ENCODE measurements at places on chromosomes 11 and 22. TPM values are rescaled to one million over a fixed set of nuclear protein-coding genes. Genes with fewer than 3 reads are reported as not detected.

- no peak for DNase-seq
These were observed 2.6 kb upstream of the FTH1 start for GRCh38 chr11:61969838-61970662.

The RPUSD4 gene
- 53.5 TPM for total RNA-seq

The OR5AS1 gene
- total RNA-seq, result not detected

The ZBTB16 gene
- total RNA-seq, result 13.1 TPM

DNA sequence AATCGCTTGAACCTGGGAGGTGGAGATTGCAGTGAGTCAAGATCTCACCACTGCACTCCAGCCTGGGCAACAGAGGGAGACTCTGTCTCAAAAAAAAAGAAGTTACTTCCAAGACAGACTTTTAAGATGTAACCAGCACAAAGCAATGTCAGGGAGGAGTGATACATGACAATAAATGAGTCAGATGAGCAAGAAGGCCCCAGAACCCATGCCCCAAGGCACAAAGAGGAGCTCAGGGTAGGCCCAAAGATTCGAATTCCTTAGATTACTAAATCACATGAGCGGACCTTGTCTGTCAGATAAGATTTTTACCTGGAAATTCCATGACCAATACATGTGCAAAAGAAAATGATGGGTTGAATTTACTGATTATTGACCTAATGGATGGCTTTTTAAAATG lies 10.5 kb upstream of the JHY start:
- DNase-seq, result no peak

- no peak for DNase-seq
These were observed 102.3 kb upstream of the CEP126 start for GRCh38 chr11:101812546-101812945.

- DNase-seq, result no peak
These were observed 118.8 kb downstream of the NXPE2 start for GRCh38 chr11:114796954-114797721.

DNA sequence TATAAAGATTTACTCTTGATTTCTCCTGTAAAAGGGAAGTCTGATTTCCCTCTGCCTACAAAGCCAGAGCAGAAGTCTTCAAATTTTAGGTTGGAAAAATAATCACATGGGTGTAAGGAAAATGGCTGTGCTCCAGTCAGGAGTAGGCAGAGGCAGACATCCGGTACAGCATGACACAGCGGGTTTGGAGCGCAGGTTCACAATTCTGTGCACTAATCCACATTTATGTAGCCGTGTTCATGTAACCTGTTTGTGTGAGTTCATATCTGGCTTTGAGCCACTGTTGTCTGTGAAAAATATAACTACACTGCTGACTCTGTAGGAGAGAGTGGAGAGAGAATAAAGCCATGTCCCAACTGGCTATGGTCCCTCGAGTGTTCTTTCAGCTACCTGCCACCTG lies 248.0 kb downstream of the CASP12 start:
- DNase-seq, result no peak

DNA sequence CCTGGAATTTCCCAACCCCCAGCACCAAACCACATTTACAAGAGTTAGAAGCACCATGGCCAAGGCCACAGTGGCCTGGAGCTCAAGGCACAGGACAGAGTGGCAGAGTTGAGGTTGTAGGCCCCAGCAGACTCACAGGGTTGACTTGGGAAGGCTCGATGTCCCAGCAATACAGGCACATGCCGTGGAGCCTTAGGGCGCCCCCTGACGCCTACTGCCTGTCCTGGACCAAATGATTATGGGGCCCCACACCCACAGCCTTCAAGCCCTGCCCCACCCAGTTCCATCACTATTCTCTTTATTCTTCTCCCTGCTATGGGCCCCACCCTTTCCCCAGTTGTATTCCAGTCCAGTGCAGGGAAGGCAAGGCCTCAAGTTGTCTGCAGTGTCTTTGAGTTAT lies at the start of gene CCDC179:
Gene CCDC179 (minus strand): TSS at position 234 of the 400 bp plus-strand sequence. CDS start 53 bp downstream, at position 181.
- no peak for DNase-seq

DNA sequence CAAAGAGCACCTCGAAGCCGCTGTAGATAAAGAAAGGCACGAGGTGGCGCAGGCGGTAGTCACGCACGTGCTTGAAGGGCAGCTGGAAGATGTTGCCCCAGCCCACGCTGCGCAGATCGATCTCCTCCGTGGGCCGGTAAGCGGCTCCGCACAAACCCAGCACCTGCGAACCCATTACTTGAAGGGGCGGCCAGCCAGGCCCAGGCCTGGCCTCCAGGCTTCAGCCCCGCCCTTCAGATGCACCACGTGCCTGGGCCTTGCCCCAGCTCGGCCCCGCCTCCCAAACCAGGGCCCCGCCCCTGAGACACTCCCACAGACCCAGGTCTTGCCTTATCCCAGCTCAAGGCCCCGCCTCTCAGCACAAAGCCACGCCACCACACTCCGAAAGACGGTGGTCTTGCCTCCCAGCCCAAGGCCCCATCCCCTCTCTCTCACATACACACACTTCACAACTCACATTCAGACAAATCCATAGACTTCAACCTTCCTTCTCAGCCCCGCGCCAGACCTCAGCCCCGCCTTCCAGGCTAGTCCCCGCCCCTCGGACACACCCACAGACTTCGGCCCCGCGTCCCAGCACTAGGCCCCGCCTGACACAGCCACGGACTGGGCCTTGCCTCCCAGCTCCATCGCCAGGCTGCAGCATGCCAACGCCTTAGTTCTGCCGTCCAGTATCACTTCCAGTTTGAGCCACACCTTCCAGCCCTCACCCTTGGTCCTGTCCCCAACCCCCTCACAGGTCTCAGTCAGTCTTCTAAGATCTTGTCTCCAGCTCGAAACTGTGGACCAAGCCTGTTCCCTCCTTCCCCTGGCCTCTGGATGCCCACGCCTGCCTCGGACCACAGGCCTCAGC lies 7.0 kb downstream of the UNC93B1 start:
- no peak for DNase-seq

DNA sequence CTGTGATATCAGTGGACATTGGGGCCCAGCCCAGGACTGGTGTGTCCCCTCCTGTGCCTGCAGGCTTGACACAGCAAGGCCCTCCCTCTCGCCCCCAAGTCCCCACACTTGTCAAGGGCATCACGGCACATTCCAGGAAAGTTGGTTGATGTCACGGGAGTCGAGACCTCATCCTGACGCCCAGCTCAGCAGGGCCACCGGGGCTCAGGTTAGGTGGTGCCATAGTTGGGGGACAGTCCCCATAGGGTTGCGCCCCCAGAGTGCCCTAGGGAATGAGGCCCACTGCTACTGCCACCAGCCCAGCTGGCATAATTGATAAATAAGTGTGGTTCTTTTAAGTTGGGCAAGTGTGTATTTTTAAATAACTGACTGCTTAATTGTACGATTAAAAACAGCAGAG lies 28.3 kb upstream of the GRAMD4 start:
- no peak for DNase-seq

- DNase-seq, result no peak
These were observed 117.3 kb downstream of the ETS1 start for GRCh38 chr11:128470081-128470480.

DNA sequence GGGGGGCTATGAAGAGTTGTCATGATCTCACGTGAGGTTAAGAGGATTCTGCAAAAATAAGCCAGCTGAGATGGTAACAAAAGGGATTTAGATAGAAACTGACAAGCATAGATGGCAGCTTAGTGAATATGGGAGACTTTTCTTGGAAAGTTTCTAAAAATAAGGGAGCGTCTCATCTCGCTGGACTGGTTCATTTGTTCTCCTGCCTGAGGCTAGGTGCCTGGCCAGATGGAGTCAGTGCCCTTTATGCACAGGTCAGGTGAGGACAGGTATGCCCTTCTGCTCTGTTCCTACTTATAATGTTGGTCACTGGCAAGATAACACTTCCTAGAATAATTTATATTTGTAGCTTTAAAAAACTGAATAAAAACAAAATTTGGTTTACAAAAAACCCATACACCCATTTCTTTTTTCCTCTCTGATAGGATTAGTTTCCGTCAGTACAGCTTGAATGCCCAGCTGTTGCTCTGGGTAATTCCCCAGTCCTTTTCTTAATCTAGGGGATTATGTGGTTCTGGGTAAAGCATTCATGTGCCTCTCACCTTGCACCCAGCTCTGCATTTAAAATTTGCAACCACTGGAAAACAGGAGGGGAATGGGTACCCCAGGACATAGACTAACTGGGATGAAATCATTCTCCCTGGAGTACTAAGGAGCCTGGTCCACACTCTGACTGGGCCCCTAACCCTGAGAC lies 90.0 kb downstream of the AMOTL1 start:
- no peak for DNase-seq

- DNase-seq, result no peak
These were observed 24.4 kb downstream of the PI4KA start for GRCh38 chr22:20834206-20834605.

DNA sequence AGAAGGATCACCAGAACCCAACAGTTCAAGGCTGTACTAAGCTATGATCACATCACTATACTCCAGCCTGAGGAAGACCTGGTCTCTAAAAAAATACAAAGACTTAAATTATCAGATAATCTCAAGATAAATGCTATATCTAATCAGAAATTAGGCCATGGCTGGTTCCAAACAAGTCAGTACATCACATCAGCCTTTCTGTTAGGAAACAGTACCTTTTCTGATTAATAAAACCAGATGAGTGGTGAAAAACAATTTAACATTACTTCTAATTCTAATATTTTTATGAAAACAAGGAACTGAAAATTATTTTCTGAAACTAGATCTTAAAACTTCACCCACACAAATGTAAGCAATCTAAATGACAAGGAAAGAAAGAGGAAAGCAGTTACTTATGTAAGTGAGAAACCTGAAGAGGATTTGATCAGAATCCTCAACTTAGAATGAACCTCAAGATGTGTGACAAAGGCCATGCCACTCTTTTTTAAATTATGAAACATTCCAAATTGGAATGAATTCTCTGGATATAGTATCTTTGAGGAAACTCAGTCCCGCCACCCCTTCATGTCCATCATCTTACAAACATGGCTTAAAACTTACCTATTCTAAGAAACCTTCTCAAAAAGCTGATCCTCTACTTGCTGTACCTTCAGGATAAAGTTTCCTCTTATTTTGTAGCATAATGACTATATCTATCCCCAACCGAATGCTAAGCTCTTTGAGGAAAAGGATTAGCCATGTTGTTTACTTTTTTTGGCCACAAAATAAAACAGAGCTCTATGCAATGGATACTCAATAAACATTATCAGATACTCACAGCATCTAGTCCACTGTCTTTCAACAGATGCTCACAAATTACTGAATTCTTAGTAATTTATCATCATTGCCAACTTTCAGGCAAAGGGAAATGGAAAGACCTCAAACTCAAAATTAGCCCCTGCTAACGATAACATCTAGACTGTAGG lies 132.0 kb downstream of the MRTFA start:
- DNase-seq, result no peak

The CECR2 gene
- total RNA-seq, result not detected

GRCh38 chr22:45296628-45297297 lies 12.0 kb downstream of the UPK3A start:
- DNase-seq, result no peak

The OR4C13 gene
- total RNA-seq, result not detected

DNA sequence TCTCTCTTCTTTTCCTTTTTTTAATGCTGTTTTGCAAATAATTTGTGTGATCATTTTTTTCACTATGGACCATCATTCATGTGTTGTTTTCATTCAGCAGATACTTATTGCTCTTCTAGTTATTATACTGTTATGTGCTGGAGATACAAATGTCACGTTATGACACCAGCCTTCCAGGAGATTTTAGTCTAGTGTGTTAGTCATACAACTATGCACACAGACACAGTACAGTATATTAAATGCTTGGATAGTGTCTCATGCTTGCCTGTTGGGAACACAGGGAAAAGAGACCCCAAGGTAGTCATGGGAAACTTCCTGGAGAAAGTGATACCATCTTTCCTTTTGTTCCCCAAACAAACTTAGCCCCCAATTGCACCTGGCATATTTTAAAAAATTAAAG lies 116.1 kb downstream of the UVRAG start:
- DNase-seq, result no peak

DNA sequence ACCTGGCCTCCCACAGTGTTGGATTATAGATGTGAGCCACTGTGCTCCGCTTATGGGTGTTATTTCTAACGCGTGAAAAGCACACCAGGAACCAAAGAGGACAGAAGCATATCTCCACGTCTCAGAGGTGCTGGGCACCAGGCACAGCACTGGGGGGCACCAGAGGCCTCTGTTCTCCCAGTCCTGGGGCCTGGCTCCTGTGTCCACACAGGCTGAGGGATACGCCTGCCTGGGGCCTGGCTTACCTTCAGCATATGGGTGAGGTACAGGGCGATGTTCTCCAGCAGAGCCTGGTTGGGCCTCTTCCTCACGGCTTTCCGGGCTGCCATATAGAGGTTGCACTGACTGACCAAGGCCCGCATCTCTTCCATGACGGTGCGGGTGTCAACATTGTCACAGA lies 24.7 kb upstream of the NAP1L4 start:
- no peak for DNase-seq

Measured in natural killer cell treated with Interleukin-12 subunit alpha and Interleukin-12 subunit beta and Interleukin-15 and Interleukin-18, amount 100 ng/mL, for 72 hours (primary cell).